SJSA1 (cell line): ENCODE measurements at places on chromosomes 12 and 14. TPM values are rescaled to one million over a fixed set of nuclear protein-coding genes. Genes with fewer than 3 reads are reported as not detected.

KRT5 gene
- total RNA-seq = not detected in 2 replicates

MVK gene
- 16.7 and 18.1 TPM in 2 replicates for total RNA-seq

ADCK1 gene
- total RNA-seq = 1.5 and 1.8 TPM in 2 replicates

LRRC43 gene
- total RNA-seq = not detected in 2 replicates

BDKRB2 gene
- total RNA-seq = 21.6 and 28.2 TPM in 2 replicates

TGM1 gene
- total RNA-seq = 0.76 TPM in 1 of 2 replicates, not detected in the other

RFLNA gene
- total RNA-seq = not detected in 2 replicates

PGF gene
- 0.79 and 1.6 TPM in 2 replicates for total RNA-seq

DNA sequence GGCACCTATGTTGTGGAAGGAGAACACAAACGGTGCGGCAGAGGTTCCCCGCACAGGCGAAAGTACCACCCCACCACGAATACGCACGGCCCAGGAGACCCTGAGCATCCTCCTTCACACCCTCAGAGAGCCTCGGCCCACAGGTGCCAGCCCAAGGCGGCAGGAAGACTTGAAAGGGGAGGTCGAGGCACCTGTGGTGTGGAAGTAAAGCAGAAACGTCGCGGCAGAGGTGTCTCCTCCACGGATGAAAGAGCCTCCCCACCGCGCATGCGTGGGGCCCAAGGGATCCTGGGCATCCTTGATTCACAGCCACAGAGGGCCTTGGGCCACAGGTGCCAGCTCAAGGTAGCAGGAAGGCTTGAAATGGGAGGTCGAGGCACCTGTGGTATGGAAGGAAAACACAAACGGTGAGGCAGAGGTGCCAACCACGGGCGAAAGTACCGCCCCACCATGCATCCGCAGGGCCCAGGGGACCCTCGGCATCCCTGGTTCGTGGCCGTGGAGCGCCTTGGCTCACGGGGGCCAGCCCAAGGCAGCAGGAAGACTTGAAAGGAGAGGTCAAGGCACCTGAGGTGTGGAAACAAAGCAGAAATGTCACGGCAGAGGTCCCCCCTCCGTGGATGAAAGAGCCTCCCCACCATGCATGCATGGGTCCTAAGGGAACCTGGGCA lies 380.1 kb downstream of the ALG10 start:
- peak; percentile 38 for DNase-seq
- H3K4me1 ChIP-seq = no peaks in the 10 kb centered on the region
- H3K36me3 ChIP-seq = no peaks in the 10 kb centered on the region
- H3K27me3 ChIP-seq = no peaks in the 10 kb centered on the region
- H3K4me3 ChIP-seq = no peak overlapping the region

DNA sequence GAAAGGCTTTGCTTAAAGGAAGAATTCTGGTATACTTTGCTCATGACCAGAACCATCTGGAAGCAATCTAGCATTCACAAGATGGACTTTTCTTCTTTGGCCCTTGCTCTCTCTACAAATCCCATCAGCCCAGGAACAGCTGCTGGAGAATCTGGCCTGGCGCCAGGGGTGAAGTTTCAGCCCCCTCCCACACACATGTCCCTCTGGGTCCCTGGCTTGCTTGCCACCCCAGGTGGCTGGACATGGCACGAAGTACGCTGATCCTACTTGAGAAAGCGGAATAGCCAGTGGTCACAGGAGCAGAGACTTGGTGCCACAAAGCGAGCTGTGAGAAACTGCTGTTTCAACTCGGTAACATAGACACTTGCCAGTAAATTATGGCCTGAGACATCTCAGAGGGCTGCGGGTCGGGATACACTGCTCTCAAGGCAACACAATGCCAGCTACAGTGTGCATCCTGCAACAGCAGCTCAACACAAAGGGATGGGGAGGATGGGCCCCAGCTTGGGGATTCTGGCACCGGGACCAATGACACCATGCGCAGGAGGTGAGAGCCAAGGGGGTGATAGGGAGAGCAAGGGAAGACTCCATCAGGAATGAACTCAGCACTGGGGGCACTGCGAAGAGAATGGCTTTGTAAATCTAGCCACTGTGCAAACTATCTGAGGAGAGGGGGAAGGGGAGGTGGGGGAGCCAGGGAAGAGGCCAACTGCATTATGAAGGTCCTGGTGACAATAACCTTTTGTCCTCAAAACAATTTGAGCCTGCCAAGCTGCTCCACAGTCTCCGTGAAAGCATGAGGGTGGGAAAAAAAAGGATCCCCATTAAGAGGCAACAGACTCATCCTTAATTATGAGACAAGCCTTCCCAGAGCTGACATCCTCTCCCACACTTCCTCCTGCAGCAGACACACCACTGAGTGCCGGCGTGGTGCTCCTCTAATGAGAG lies 219.9 kb downstream of the PPM1H start:
- H3K27ac ChIP-seq = no peak overlapping the region
- H3K4me3 ChIP-seq = no peak overlapping the region
- H3K27me3 ChIP-seq = no peaks in the 10 kb centered on the region
- DNase-seq = no peak
- H3K4me1 ChIP-seq = peaks cover 13% of the 10 kb centered on the region

- no peak overlapping the region for H3K4me3 ChIP-seq
- DNase-seq = no peak
- peaks cover 5% of the 10 kb centered on the region for H3K4me1 ChIP-seq
- peaks cover 51% of the 10 kb centered on the region for H3K27me3 ChIP-seq
- H3K27ac ChIP-seq = no peak overlapping the region
Observed at GRCh38 chr12:110849221-110849620, 2.4 kb downstream of the CCDC63 start.

GRCh38 chr14:88352698-88353097 lies 29.6 kb upstream of the KCNK10 start:
- no peak overlapping the region for H3K27ac ChIP-seq
- no peak overlapping the region for H3K4me3 ChIP-seq
- H3K36me3 ChIP-seq = no peaks in the 10 kb centered on the region
- DNase-seq = no peak
- 0 out of 2 replicates have a peak, but pooled peaks cover 6% of the 10 kb centered on the region for H3K27me3 ChIP-seq

DNA sequence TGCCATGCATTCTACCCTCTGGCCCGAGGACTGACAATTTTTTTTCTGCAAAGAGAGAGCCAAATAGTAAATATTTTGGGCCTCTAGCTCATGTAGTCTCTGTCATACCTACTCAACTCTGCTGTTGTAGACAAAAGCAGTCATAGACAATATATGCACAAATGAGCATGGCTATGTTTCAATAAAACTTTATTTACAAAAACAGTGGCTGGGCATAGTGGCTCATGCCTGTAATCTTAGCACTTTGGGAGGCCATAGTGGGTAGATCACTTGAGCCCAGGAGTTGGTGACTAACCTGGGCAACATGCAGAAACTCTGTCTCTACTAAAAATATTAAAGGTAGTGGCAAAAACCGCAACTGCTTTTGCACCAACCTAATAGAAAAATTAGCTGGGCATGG lies 153.7 kb upstream of the BTG1 start:
- peaks cover 29% of the 10 kb centered on the region for H3K4me1 ChIP-seq
- H3K27me3 ChIP-seq = no peaks in the 10 kb centered on the region
- H3K4me3 ChIP-seq = no peak overlapping the region
- H3K36me3 ChIP-seq = no peaks in the 10 kb centered on the region

DNA sequence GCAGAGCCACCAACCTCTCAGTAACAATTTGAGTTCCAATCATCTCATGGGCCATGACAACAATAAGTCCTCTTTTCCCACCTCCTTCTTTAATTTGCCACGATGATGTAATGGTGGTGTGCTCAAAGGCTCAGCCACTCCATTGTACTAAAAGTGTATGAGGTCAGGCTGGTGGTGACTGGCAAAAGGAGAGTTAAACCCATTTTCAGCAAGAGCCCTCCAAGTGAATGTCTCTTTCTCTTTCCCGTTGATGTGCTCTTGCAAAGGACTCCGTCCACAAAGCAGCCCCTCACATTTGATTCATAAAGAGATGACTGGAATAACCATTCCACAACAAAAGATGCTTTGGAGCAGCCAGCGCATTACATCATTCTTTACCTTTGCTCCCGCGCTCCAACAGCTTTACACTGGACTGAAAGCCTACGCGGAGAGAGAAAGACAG lies 41.6 kb downstream of the DUSP16 start:
- no peaks in the 10 kb centered on the region for H3K27me3 ChIP-seq
- peaks cover 17% of the 10 kb centered on the region; the same call in 1 of the 2 replicates for H3K36me3 ChIP-seq
- H3K27ac ChIP-seq = no peak overlapping the region
- no peak overlapping the region for H3K4me3 ChIP-seq
- no peaks in the 10 kb centered on the region for H3K4me1 ChIP-seq

- H3K36me3 ChIP-seq = peaks cover 19% of the 10 kb centered on the region
- no peak overlapping the region for H3K4me3 ChIP-seq
- H3K4me1 ChIP-seq = peaks cover 15% of the 10 kb centered on the region
- DNase-seq = peak; percentile 55
- no peaks in the 10 kb centered on the region for H3K27me3 ChIP-seq
Observed at GRCh38 chr12:116924558-116925453, 14.1 kb downstream of the FBXW8 start.

- DNase-seq = no peak
- no peaks in the 10 kb centered on the region for H3K4me1 ChIP-seq
- no peaks in the 10 kb centered on the region; the same call in none of the 2 replicates for H3K27me3 ChIP-seq
- no peak overlapping the region for H3K4me3 ChIP-seq
Observed at GRCh38 chr12:66929121-66929520, 250.2 kb upstream of the GRIP1 start.

- H3K36me3 ChIP-seq = no peaks in the 10 kb centered on the region
- H3K27me3 ChIP-seq = no peaks in the 10 kb centered on the region
- H3K27ac ChIP-seq = no peak overlapping the region
- no peaks in the 10 kb centered on the region for H3K4me1 ChIP-seq
- DNase-seq = no peak
Observed at GRCh38 chr14:92520102-92521057, 6.8 kb downstream of the RIN3 start.

GRCh38 chr12:76449993-76450392 lies 101.8 kb upstream of the BBS10 start:
- no peak overlapping the region for H3K4me3 ChIP-seq
- H3K4me1 ChIP-seq = peaks cover 16% of the 10 kb centered on the region
- DNase-seq = no peak
- H3K36me3 ChIP-seq = peaks cover 7% of the 10 kb centered on the region

- no peaks in the 10 kb centered on the region for H3K27me3 ChIP-seq
- DNase-seq = peak; percentile 80
- no peak overlapping the region for H3K4me3 ChIP-seq
Observed at GRCh38 chr12:71476513-71476912, 36.9 kb downstream of the LGR5 start.

DNA sequence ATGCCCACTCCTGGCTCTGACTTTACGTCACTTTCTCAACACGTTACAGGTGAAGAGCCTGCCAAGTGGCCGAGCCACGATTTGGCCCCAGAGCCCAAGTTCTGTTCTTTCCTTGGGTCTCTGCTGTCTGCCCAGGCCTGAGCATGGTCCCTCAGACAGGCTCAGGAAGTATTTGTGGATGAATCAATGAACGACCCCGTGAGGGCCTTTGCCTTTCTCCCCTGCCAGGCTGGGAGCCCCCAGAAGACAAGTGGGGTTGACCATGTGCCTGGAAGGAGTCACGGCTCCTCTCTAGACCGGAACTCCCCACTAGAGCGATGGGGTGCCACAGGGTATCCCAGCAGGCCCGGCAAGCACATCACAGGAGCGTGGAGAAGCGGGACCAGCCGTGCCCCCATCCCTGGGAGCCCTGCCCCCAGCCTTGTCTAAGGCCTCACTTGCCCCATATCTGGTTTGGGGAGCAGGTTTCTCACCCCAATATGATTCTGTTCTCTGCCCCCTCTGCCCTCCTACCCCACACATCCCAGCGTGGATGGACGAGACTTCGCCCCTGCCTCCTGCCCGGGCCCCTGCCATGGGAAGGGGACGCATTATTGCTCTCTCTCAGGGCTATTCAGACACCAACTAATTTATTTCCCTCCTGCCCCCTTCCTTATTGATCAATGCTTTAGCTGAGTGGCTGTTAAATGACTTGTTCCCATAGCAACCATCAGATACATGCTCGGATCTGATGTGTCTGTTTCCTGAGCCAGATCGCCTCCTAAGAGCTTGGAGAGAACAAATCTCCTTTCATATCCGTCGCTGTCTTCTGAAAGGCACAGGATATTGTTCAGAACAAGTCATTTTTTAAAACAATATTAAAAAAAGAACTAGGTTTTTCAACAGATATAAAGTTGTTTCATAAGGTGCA lies 69.0 kb downstream of the DIO3 start:
- H3K4me1 ChIP-seq = no peaks in the 10 kb centered on the region
- no peak for DNase-seq
- no peaks in the 10 kb centered on the region for H3K36me3 ChIP-seq
- H3K27ac ChIP-seq = no peak overlapping the region
- H3K4me3 ChIP-seq = no peak overlapping the region

GRCh38 chr12:72146495-72146894 lies 125.7 kb upstream of the TRHDE start:
- no peak for DNase-seq
- no peaks in the 10 kb centered on the region for H3K36me3 ChIP-seq
- H3K4me3 ChIP-seq = no peak overlapping the region
- H3K27me3 ChIP-seq = no peaks in the 10 kb centered on the region
- H3K4me1 ChIP-seq = no peaks in the 10 kb centered on the region
